ENCODE measurements at places on chromosomes 6 and 20.

DNA sequence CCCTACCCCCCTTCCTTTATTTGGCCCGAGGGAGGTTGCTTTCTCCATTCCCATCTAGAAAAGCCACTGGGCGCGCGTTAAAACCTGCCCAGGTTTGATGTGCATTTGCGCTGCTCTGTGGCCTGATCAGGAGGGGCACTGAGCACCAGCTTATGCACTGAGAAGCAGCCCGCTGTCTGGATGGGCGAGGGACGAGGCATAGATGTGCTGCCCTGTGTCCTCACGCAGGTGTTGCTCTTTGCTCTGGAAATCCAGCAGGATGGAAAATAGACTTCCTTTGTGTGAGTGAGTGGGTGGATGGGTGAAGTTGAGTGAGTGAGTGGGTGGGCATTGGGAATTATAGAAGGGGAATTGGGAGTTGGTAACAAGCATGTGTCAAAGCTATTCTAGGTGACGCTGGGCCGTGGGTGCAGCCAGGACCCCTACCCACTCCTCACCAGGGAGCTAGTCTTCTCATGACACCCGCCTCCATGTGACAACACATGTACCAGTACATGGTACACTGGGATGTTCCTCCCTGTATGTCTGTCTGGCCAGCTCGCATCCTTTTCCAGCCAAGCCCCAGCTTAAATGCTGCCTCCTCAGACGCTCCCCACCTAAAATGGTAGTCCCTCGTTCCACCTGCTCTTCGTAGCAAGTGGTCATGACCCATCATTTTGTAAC is 162.6 kb downstream of the DTNBP1 start:
- DNase-seq, result no peak

GRCh38 chr20:51594236-51595057 is 51.9 kb upstream of the NFATC2 start:
- peak; percentile 46 for DNase-seq

GRCh38 chr6:168242940-168243225 is 76.7 kb downstream of the DACT2 start:
- DNase-seq, result no peak

DNA sequence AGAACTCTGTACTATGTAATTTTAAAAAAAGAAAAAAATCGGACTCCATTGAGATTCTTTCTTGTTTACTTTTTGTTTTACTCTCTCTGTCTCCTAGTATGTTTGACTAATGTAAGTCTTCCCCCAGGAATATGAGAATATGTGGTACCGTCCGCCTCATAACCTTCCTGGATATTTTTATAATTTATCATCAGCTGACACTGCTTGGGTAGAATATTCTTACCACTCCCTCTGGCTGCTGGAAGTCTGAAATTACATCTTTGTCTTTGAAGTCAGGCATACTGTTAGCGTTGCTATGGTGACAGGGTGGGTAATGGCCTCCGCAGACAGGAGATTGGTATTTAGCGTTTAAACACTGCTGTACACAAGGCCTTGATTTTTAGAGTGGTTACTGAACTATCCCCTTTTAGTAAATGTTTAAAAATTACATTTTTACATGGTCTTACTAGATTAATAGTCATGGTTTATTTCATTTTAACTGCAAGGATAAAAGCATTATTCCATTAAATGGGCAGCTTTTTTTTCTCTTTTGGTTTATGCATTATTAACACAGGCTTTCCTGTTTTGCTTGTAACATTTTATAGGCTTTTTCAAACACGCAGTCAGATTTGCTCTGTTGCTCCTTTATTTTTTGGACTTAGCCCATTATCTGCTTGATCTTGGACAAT is 176.4 kb downstream of the ARID1B start:
- peak; percentile 99 for DNase-seq

- DNase-seq, result peak; percentile 62
These were observed 45.9 kb upstream of the CARMIL1 start for GRCh38 chr6:25233226-25233625.

- no peak for DNase-seq
These were observed 24.9 kb downstream of the ZNF292 start for GRCh38 chr6:87180105-87180728.

DNA sequence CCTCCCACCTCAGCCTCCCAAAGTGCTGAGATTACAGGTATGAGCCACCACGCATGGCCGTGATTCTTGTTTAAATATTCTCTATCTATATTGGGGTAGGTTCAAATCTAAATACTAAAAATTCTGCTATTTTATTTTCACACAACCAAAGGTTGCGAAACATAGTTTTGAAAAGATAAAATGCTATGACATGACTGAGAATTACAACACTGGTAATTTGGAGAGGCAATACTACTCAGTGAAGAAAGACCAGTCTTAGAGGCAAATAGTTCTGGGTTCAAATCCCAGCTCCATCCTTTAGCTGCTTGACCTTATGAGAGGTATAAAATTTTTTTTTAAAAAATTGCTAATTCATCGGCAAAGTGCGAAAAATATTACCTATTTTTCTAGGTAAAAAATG is 137.0 kb upstream of the PREP start:
- DNase-seq, result no peak

DNA sequence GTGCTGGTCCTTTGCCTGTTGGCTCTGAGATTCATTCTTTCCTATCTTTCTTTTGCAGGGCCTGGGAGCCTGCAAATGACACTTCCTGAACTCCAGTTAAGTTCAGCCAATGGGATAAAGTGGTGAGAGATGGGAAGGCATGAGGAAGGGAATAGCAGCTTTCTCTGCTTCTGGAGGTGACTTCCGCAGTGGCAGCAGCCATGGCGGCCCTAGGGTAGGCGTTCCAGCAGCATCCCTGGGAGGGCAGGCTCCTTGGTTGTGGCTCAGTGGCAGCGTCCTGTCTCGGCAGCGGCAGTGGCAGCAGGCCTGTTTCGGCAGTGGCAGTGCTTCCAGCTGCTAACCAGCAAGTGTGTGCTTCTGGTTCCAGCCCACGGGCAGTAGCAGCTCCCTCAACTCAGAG is 7.3 kb upstream of the MDFI start:
- DNase-seq, result no peak

GRCh38 chr6:27209196-27209595 is 38.3 kb upstream of the PRSS16 start:
- no peak for DNase-seq

- DNase-seq, result no peak
These were observed 215.8 kb upstream of the CITED2 start for GRCh38 chr6:139590206-139590605.

- no peak for DNase-seq
These were observed 11.1 kb downstream of the LMBRD1 start for GRCh38 chr6:69785697-69786096.

GRCh38 chr6:81696524-81696923 is 56.0 kb downstream of the TENT5A start:
- DNase-seq, result no peak

DNA sequence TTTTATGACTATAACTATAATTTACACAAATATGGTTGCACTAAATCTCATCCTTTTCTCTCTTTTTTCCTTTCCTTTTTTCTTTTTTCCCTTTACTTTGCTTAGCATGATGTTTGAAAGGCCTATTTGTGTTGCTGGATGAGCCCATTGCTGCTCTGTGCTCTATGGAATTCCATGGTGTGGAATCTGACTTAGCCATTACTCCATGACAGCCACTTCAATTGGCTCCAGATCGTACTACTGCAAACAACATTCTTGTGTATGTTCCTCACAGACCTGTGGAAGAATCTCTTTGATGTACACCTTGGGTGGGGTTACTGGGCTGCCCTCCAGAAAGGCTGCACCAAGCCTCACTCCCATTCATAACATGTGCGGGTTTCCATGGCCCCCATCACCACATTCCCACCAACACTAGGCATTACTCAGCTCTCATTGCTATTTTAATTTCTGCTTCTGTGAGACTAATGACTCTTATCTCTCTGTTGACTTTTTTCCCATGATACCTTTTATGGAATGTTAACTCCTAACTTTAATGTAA is 979.0 kb downstream of the KIF16B start:
- DNase-seq, result no peak

- no peak for DNase-seq
These were observed 525.4 kb upstream of the RNF217 start for GRCh38 chr6:124436803-124437202.

DNA sequence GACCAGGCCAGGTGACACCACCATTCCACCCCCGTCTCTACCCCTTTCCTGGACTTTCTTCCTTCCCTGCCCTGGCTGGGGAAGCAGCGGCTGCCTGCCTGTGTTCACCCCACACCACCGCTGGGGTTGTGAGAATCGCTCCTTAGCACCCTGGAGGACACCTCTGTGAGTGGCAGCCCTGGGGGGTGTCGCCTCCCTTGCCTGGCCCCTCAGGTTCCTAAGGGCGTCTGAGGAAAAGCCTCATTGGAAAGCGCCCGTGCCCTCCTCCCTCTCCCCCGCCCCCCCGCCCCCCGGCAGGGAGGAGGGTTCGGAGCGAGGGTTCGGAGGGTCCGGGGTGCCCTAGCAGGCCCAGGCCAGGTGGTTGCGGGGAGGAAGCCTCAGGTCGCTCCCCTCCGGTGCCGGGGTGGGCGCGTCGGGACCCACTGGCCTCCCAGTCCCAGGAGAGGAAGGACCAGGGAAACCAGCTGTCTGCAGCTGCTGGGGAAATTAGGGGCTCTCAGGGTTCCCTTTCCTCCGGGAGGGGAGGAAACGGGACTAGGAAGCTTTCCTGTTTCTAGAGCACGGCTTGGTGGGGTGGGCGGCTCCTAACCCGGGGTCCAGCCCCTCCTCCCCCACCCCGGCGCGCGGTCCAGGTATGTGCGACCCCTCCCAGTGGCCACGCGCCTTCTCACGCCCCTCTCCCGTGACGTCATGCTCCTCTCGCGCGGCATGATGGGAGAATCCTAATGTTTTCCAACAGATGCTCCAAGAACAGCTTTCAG is at the start of gene PHACTR3:
PHACTR3 (plus strand) TSS at position 760 of the 761 bp plus-strand sequence. CDS start 475 bp downstream, outside the sequence.
- DNase-seq, result no peak

- no peak for DNase-seq
These were observed 207.2 kb upstream of the KCNQ5 start for GRCh38 chr6:72414657-72415056.

- DNase-seq, result peak; percentile 79
These were observed 114.7 kb upstream of the PHACTR1 start for GRCh38 chr6:12601881-12602280.

- peak; percentile 51 for DNase-seq
These were observed 47.8 kb downstream of the GMPR start for GRCh38 chr6:16286151-16286522.

DNA sequence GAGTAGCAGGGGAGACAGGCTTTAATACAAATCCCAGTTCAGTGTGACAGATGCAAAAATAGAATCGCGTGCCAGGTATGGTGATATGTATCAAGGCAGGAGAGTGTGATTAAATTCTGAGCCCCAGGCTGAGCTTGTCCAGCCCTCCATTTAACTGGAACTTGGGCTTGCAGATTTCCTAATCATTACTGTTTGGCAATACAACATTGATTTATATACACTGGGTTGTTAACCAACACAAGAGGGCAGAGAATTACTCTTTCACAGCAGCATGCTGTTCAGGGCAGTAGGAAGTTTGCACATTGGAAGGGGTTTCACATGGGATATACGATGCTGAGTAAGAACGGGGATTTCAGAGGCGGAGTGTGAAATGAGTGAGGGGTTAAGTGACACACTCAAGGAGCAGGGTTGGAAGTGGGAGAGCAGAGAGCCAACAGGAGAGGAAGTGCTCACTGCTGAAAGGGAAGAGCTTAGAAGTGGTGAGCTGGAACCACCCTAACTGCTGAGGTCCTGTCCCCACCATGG is 70.8 kb upstream of the ATXN1 start:
- peak; percentile 45 for DNase-seq

- DNase-seq, result peak; percentile 1
These were observed 381.5 kb downstream of the TFAP2A start for GRCh38 chr6:10033223-10033829.

- peak; percentile 39 for DNase-seq
These were observed 1.2 kb downstream of the ZNF335 start for GRCh38 chr20:45970646-45971424.

- no peak for DNase-seq
These were observed 105.4 kb downstream of the NOL4L start for GRCh38 chr20:32479697-32480171.

- DNase-seq, result no peak
These were observed 469.8 kb upstream of the SOX4 start for GRCh38 chr6:21123507-21124436.

DNA sequence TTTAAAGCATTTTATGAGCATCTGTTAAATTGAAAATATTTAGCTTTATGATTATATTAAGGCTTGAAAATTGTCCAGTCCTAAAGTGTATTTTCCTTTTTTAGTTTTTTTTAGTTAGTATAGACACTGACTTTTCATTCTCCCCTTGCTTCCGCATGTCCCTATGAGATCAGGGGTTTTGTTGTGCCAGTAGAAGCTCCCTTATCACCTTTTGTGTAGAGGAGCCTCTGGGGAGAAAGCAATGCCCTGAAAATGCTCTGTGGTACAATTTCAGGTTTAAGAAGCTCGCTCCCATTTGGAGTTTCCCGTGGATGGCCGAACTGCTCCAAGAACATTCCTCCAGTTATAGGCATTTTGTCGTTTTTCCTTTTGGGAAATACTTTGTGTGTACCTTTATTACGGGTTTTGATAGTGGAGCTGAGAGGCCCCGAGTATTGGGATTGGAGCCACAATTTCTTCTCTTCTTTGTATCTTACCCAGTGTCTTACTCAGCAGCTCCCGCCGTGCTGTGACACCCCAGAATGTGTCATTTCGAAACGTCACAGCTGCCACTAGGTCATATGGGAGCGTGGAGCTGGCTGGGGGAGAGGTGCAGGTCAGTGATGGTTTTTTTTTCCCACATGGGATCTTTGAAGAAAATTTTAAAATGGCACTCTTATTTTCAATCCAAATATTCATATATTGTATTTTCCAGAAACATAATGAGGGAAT is 49.9 kb downstream of the RPRD1B start:
- no peak for DNase-seq

GRCh38 chr6:169906004-169906687 is 154.7 kb downstream of the ERMARD start:
- no peak for DNase-seq

DNA sequence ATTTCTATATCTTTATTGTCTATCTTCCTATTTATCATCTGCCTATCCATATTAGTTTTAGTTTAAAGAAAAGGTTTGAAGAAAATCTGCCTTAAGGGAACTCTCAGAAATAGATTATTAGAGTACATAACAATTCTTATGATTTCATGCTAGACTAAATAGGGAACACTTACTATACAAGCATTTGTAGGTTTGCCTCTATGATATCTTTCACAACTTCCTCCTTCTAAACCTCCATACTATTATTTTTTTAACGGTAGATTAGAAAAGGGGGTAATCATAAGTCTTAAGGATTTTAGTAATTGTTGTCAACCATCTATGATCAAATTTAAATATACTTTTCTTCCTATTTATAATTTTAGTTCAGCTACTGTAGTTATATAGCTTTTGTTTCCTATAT is 11.6 kb upstream of the DSE start:
- DNase-seq, result no peak

GRCh38 chr6:23174781-23175361 is 605.5 kb downstream of the HDGFL1 start:
- peak; percentile 91 for DNase-seq

GRCh38 chr6:44645276-44645675 is 257.8 kb downstream of the CDC5L start:
- no peak for DNase-seq

- peak; percentile 86 for DNase-seq
These were observed 185.3 kb downstream of the OGFRL1 start for GRCh38 chr6:71473926-71474325.

Data from AG10803 (cell line).